ENCODE measurements at places on chromosomes 12 and 14. TPM values are rescaled to one million over a fixed set of nuclear protein-coding genes. Genes with fewer than 3 reads are reported as not detected.

The OTOGL gene
- not detected for total RNA-seq

The AKAP5 gene
- 1.9 TPM for total RNA-seq

The LTBP2 gene
- total RNA-seq = 0.29 TPM

The CCDC88C gene
- 147 TPM for total RNA-seq

The BDKRB2 gene
- not detected for total RNA-seq

The KRT82 gene
- not detected for total RNA-seq

The R3HDM2 gene
- 61.7 TPM for total RNA-seq

The SERPINA9 gene
- total RNA-seq = not detected

The FAM90A1 gene
- 0.10 TPM for total RNA-seq

The SIX4 gene
- total RNA-seq = 0.10 TPM

The IQSEC3 gene
- total RNA-seq = 2.6 TPM

The KRT83 gene
- total RNA-seq = not detected

The UNC79 gene
- not detected for total RNA-seq

The GPRC5A gene
- not detected for total RNA-seq

The SOX5 gene
- not detected for total RNA-seq
